Epithelial cell of alveolus of lung (primary cell): ENCODE measurements at places on chromosomes 1 and 21. TPM values are rescaled to one million over a fixed set of nuclear protein-coding genes. Genes with fewer than 3 reads are reported as not detected.

GLMP gene
- 82.5 and 103 TPM in 2 replicates for total RNA-seq

FMO3 gene
- total RNA-seq, result 0.26 and 5.3 TPM in 2 replicates

CEP85 gene
- 4.6 and 5.4 TPM in 2 replicates for total RNA-seq

RIMKLA gene
- total RNA-seq, result 0.13 TPM in 1 of 2 replicates, not detected in the other

MYBPH gene
- 8.5 TPM in 1 of 2 replicates, not detected in the other for total RNA-seq

TRIM58 gene
- 0.13 and 0.32 TPM in 2 replicates for total RNA-seq

HSPB7 gene
- 0.26 and 0.32 TPM in 2 replicates for total RNA-seq

PHTF1 gene
- total RNA-seq, result 21.6 and 28.4 TPM in 2 replicates

FYB2 gene
- not detected in 2 replicates for total RNA-seq

LEFTY2 gene
- total RNA-seq, result not detected in 2 replicates

BRDT gene
- total RNA-seq, result not detected in 2 replicates

HJV gene
- total RNA-seq, result not detected in 2 replicates

A3GALT2 gene
- 1.0 TPM in 1 of 2 replicates, not detected in the other for total RNA-seq

IQGAP3 gene
- 4.2 and 22.8 TPM in 2 replicates for total RNA-seq

CCDC30 gene
- 0.13 and 0.96 TPM in 2 replicates for total RNA-seq

TTC24 gene
- total RNA-seq, result not detected in 2 replicates

ADAMTS5 gene
- total RNA-seq, result 0.65 and 55.5 TPM in 2 replicates

WNT3A gene
- not detected in 2 replicates for total RNA-seq

PTPRU gene
- total RNA-seq, result 28.2 and 36.2 TPM in 2 replicates

THEM5 gene
- total RNA-seq, result not detected in 2 replicates

TMCC2 gene
- 3.0 and 3.6 TPM in 2 replicates for total RNA-seq

PROK1 gene
- total RNA-seq, result not detected in 2 replicates
